ENCODE measurements at places on chromosomes 2 and 18.

- DNase-seq = no peak
These were observed 13.1 kb downstream of the STARD7 start for GRCh38 chr2:96195410-96196066.

- DNase-seq = no peak
These were observed 3.5 kb upstream of the ASXL2 start for GRCh38 chr2:25881764-25882163.

DNA sequence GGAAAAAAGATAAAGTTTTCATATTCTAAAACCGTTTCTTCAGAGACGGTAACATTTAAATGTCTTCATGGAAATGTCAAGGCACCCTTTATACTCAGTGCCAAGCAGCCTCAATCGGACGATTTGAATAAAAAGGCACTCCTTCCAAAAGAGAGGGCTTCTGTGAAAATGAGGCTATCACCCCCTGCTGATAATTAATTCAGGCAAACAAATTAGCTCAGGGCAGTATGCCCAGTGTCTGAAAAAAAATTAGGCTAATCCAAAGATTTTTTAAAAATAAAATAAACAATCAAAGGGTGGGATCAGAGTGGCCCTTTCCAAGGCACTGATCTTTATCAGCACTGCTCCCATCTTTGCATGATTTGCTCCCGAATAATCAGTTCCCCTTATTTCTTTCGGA, 151.0 kb upstream of the PID1 start:
- no peak for DNase-seq

- DNase-seq = no peak
These were observed 260.6 kb downstream of the TWIST2 start for GRCh38 chr2:239108459-239108858.

GRCh38 chr2:160132761-160133160, 67.3 kb downstream of the ITGB6 start:
- DNase-seq = no peak

DNA sequence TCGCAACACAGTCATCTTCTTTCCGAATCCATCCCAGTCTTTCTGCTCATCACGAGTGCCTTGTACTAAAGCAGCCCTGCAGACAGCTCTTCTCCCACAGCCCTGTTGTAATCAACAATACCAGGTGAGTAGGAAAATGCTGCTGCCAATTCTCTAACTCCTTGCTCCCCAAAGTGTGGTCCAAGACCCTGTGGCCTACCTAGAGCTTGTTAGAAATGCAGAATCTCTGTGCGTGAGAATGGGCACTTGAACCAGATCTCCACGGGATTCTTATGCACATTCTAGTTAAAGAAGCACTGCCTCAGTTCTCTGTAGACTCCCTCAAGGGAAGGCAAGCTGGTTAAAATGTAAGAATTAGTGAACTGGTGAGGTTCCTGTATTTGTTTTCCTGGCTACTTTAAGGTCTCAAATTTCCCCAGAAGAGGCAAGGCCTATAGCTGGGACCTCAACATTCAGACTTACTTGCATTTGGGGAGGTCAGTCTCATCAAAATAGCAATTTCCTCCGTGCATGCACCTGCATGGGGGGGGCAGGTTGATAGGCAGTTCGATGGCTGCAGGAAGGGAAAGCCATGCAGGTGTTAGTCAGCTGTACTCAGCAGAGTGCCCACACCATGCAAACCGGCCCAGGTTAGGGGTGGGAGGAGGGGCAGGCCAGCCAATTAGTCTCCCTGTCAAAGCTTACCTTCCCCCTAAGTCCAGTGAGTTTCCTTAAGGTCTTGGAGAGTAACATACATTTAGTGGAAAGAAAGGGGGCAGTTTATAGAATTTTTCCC, 70.8 kb downstream of the DHRS9 start:
- no peak for DNase-seq

DNA sequence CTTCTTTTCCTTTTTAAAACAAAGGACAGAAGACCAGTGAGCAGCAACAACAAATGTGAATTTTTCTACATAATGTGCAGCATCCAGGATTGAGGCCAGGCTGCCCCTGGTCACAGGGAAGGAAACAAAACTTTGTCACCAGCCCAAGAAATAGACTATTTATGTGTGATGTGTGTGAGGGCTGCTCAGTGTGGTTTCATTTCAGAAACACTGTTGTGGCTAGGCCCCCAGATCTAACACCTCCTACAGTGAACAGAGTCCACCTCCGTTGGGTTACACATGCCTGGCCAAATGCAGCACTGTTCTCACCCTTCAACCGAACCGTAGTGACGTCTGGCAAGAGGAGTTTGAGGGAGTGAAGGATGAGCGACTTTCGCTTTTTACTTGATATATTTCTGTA, 146.3 kb upstream of the RIOK3 start:
- DNase-seq = no peak

DNA sequence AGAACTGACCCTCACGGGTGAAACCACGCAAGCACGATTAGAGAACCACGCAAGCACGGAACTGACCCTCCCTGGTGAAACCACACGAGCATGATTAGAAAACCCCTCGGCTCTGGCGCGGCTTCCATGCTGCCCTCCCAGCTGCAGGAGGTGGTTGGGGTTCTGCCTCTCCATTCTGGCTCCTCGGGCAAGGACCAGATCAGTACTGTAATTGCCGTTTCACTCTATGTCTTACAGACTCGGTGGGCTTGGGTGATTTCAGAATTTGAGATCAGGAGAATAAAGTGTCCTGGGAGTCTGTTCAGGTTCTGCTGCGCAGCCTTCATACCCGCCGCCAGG, 58.3 kb upstream of the KCNG2 start:
- DNase-seq = no peak

- no peak for DNase-seq
These were observed 19.6 kb upstream of the STON1 start for GRCh38 chr2:48510329-48510728.

GRCh38 chr18:70931942-70932814, 643.3 kb downstream of the SOCS6 start:
- DNase-seq = peak; percentile 13

GRCh38 chr2:1854729-1855547, 110.6 kb upstream of the PXDN start:
- peak; percentile 85 for DNase-seq

DNA sequence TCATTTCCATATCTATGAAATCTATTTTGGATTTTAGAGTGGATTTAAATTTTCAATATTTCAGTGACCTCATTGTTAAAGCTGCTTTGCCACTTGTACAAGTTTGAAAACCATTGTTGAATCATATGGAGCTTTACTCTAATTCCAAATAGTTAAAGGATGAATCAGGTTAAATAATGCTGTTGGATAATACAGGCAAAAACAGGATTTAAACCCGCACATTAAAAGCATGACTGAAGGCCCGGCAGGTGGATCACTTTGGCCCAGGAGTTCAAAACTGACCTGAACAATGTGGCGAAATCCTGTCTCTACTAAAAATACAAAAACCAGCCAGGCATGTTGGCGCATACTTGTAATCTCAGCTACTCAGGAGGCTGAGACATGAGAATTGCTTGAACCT, 68.3 kb downstream of the RIF1 start:
- no peak for DNase-seq

GRCh38 chr2:144511226-144511810, 8.6 kb downstream of the ZEB2 start:
- no peak for DNase-seq

DNA sequence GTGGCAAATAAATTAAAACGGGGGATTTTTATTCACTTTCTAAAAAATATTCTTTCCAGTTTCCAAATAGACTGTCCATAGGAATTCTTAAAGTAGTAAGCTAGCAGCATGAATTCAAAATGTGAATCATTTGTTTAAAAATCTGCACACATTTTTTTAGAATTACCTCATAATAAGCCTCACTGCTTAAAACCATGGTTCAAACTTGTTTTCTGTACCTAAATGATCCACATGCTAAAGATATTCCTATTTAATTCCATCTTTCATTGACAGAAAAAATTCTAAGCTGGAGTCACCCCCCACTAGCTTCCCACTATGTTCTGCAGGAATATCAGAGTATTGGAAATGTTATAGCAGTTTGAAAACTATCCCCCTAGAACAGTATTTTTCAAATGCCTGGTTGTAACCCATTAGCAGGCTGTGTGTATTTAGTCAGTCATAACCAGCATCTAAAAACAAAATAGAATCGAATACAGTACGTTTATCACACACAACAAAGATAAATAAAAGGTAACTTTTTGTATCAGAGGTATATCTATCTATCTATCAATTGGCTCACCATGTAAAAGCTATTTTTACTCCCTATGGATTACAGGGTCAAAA, 11.2 kb upstream of the IKZF2 start:
- no peak for DNase-seq

DNA sequence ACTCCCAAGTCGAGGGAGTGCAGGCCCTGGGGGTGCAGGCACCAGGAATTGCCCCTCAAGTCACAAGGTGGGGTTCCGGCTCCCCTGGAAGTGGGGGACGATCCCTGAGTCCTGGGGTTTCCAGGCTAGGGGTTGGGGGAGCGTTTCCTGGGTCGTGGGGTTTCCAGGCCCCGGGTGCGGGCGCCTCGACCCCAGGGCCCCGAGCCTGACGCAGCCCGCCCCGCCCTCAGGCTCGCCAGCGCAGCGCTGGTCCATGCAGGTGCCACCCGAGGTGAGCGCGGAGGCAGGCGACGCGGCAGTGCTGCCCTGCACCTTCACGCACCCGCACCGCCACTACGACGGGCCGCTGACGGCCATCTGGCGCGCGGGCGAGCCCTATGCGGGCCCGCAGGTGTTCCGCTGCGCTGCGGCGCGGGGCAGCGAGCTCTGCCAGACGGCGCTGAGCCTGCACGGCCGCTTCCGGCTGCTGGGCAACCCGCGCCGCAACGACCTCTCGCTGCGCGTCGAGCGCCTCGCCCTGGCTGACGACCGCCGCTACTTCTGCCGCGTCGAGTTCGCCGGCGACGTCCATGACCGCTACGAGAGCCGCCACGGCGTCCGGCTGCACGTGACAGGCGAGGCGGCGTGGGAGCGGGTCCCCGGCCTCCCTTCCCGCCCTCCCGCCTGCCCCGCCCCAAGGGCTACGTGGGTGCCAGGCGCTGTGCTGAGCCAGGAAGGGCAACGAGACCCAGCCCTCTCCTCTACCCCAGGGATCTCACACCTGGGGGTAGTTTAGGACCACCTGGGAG, 12.0 kb downstream of the SIGLEC15 start:
- DNase-seq = no peak

GRCh38 chr2:118841450-118841827, 6.0 kb downstream of the EN1 start:
- DNase-seq = no peak

DNA sequence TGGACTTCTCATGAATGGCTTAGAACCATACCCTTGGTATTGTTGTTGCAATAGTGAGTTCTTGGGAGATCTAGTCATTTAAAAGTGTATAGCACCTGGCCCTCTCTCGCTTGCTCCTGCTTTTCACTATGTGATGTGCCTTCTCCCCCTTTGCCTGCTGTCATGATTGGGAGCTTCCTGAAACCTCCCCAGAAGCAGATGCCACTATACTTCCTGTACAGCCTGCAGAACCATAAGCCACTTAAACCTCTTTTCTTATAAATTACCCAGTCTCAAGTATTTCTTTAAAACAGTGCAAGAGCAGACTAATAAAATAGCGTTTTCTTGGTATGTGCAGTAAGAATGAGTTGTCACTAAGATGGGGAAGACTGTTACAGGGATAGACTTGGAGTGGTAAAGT, 31.6 kb downstream of the BAZ2B start:
- DNase-seq = no peak

DNA sequence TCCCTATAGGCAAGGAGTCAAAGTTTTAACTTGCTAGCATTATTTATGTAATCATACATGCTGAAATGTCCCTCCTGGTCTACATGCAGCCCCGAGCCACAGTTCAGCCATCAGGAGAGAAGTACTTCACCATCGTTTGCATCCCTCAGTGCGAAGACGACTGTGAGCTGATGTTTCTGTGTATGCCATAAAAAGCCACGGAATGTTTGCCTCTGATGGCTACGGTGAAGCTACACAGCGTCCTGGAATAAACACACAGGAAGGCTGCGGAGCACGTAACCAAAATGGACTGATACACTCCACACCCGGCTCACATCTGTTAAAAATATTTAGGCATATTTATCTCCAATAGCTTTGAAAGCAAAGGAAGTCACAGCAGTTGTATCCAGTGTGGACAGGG, 4.3 kb upstream of the SALL3 start:
- DNase-seq = no peak
